H54 (cell line): ENCODE measurements at places on chromosomes 16 and 17.
A peak's percentile ranks its signal among the peaks of the same experiment; 100 is the strongest.

- DNase-seq: peak; percentile 81
Measured at GRCh38 chr16:67184995-67185650, 1.4 kb upstream of the MATCAP1 start.

GRCh38 chr16:68367030-68367429, 56.2 kb downstream of the PRMT7 start:
- peak; percentile 46 for DNase-seq

- no peak for DNase-seq
Measured at GRCh38 chr16:72224260-72224768, 52.4 kb upstream of the PMFBP1 start.

- DNase-seq: no peak
Measured at GRCh38 chr17:78337244-78338109, 22.4 kb downstream of the SOCS3 start.

DNA sequence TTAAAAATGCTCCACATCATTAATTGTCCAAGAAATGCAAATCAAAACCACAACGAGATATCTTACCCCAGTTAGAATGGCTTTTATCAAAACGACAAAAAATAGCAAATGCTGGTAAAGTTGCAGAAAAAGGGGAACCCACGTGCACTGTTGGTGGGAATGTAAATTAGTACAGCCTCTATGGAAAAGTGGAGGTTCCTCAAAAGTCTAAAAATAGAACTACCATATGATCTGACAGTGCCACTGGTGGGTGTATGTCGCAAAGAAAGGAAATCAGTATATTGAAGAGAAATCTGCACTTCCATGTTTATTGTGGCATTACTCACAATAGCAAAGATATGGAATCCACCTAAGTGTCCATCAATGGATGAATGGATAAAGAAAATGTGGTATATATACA, 38.2 kb upstream of the ZFHX3 start:
- no peak for DNase-seq

DNA sequence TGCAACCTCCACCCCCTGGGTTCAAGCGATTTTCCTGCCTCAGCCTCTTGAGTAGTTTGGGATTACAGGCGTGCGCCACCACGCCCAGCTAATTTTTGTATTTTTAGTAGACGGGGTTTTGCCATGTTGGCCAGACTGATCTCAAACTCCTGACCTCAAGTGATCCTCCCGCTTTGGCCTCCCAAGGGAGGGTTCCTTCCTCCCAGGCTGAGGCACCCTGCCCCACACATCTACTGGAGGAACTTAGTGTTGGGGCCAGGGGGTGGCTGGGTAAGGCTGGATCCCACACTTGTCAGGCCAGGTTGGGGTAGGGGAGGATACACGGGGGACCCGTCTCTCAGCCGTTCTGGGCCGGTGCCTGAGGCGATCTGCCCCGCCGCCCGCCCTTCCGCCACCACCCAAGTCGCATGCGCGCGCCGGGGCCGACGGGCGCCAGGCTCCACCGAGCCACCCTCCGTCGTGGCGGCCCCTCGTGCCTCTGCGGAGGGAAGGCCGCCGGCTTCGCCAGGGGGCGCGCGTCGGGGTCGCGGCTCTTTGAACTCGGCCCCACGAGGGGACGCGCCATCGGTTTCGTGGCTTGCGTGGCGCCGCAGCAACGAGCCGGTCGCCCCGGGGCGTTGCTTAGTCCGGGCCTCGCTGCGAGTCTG, 15.9 kb downstream of the GRB7 start:
- DNase-seq: no peak

DNA sequence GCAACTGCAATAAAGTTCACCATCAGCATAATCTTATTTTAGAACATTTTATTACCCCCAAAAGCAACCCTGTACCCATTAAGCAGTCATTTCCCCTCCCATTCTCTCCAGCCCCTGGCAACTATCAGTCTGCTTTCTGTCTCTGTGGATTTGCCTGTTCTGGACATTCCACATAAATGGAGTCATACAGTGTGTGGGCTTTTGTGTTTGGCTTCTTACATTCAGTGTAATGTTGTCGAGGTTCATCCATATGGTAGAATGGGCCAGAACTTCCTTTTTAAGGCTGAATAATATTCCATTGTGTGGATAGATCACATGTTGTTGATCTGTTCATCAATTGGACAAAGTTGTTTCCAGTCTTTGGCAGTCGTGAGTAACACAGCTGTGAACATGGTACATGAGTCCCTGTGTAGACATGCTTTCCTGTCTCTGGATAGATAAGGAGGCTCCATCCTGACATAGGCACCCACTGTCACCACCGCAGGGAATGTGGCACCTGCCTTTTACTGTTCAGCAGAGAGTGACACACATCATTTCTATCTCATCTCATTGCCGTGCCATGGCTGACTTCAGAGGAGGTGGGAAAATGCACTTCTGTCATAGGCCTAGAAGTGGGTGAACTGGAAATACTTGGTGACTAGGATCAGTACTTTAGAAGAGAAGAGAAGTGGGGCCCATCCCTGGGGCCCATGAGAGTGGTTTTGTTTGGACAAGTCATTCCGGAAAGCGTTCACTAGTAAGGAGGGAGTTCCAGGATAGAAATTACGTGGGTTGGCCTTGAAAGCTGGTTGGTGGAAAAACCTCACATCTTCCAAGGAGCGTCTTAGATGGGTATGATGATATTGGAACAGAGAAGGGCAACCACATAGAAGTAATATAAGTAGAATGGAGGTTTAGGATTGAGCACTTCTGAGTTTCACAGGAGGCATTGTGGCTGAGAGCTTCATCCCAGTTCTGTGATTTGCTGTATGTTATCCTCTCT, 25.8 kb downstream of the EPN2 start:
- no peak for DNase-seq

DNA sequence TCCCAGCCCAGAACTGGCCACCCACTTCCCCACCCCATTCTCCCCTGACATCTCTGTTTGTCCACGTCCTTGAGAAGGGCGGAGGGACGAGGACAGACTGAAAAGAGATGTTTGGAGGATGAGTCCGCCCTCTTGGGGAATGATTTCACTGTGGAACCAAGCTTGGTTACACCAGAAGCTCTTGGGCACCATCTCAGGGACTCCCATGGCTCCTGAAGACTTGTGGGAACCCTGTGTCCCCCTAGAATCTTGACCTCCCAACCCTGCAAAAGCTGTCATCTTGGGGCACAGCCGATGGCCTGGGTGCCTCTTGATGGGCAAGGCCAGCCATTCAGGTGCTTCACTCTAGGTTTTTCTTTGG, 25.9 kb upstream of the LITAF start:
- no peak for DNase-seq

- DNase-seq: no peak
Measured at GRCh38 chr17:78117027-78117981, 11.3 kb downstream of the TMC6 start.

- no peak for DNase-seq
Measured at GRCh38 chr17:5405400-5405799, 14.1 kb downstream of the NUP88 start.

DNA sequence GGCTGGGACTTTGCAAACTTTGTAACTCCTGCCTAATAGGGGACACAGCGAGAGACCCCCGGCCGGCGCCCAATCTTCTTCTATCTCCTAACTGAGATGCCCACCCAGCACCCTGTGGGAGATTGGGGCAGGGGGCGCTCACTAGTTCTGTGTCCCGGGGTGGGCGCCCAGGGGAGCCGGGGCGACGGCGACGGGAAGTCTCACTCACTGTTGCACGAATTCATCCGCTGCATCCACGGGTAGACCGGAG, 3.9 kb upstream of the HOXB5 start:
- no peak for DNase-seq

DNA sequence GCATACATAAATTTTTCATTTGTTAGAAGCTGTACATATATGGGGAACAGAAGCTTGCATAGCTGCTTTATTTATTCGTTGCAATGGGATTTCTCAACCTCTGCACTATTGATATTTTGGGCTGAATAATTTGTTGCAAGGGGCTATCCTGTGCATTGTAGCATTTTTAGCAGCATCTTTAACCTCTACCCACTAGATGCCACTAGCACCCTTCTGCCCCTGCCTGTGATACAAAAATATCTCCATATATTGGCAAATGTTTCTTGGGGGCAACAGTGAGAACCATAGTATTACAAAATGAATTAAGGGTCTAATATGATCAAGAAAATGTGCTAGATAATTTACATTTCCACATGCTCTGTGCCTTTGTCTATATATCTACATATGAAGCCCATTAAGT, 1401.0 kb downstream of the CDH11 start:
- DNase-seq: no peak

DNA sequence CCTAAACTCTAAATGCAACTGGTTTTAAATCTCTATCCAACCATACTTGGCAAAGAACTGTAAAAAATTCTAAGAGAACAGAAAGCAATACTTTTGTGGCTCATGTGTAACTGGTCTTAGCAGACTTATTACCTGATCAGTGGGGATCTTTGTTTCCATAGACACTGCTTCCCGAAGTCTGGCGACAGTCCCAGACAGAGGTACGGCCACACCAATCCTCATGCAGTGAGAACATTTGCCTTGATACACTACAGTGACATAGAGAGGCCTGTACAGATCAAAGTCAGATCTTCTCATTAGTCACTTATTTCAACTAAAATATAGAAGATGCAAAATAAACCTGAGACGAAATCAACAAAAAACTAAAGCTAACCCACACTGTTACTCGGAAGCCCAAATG, 43.9 kb downstream of the USP31 start:
- no peak for DNase-seq

DNA sequence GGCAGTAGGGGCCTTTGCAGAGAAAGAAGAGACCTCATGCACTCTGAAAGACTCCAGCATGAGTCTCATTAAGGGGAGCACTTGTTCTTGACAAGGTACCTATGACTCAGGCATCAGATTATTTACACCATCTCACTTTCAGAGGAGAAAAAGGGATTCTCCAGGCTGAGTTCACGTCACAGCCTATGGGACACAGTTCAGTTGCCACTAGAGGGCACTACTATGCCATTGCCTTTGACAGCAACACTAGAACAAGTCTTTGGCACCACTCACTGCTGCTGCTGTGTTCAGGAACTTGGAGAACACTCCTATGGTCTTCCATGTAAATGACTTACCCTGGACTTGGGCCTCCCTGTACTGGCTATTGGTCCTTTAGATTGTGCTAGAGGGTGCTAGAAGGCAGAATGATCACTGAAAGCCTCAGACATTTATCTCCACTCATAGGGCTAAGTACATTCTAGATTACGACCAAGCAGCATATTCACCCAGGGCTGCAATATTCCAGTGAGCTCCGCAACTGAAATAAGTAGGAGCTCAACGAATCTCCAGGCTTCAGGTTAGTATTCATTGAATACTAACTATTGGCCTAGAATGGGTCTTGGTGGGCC, 225.1 kb upstream of the CA10 start:
- DNase-seq: peak; percentile 56
